ENCODE measurements at places on chromosomes 5 and 9. TPM values are rescaled to one million over a fixed set of nuclear protein-coding genes. Genes with fewer than 3 reads are reported as not detected.

GRCh38 chr5:4643190-4643589 is 496.9 kb upstream of the ADAMTS16 start:
- peak; percentile 48 for DNase-seq

- no peak for DNase-seq
Observed at GRCh38 chr5:33611877-33612276, 171.1 kb downstream of the TARS1 start.

DNA sequence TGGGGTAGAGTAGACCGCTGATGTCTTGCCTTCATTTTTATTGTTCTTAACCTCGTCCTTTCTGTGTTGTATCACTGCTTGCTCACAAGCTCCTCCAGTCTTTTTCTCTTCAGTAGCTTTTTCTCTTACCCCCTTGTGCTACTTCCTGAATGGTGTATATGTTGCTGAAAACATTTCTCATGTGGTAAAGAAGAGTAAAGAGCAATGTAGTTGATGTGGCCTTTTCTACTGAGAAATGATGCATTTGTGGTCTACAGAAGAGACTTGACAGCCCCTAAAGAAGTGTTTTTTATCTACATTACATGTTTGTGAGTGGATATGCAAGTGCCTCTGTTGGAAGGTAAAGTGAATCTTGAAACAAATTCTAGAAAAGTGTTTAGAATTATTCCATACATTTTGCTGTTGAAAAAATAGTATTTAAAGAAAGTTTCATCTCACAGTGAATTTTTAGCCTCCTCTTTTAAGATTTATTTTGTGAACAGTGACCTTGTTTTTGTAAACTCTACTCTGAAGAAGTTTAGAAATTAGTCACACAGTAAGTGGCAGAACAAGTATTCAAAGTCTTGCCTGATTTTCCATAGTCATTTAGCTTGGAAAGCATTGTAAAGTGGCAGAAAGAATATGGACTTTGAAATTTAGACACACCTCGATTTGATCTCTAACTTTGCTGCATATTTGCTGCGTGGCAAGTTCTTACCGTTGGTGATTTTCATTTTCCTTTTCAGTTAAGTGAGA is 17.4 kb downstream of the CDC42SE2 start:
- no peak for DNase-seq

DNA sequence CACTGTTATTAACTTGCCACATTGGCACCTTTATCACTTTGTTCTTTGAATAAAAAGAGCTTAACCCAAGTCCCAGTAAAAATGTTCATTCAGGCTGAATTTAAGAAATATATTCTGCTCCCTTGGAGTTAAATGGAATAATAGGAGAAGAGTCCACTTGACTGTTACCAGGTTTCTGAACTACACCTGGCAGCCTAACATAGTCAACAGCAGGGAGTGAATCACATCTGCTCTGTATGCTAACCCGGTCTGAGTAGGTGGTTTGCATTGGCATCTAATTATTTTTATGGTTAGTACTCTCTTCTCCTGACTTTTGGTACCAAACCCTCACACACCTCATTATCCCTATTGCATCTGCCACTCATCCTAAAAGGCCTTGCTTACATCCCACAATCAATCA is 86.7 kb downstream of the STK32A start:
- no peak for DNase-seq

- no peak for DNase-seq
Observed at GRCh38 chr5:107215611-107216010, 455.1 kb downstream of the EFNA5 start.

GRCh38 chr9:110126986-110127864 is 80.7 kb downstream of the C9orf152 start:
- peak; percentile 77 for DNase-seq

DNA sequence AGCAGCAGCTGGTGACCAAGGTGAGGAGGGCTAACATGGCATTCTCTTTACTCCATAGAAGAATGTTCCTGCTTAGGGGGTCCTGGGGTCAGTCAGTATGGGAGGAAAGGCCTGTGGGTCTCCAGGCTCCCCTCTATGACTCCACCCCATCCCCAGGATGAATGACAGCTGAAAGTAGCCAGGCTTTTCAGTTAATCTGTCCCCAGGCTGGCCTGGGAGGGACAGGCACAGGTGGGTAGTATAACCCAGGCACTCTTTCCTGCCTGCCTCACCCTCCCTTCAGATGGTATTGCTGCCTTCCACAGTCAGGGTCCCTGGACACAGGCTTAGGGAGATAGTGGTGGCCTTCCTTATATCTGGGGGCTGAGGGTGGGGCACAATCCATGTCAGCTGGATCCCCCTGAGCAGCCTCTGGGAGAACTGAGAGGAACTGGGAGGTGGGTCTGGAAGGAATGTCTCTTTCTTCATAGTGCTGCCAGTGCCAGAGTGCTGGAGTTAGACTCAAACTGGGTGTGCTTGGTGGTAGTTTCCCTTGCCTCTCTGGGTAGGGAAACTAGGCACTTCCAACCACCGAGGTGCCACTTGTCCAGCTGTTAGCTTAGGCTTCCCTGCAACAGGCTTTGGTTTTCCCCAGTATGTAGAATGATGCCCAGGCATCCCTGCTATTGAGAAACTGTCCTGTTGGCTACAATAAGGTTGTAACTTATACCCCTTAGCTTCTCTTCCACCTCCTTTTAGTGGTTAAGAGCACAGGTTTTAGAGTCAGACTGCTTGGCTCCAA is 27.8 kb downstream of the LARP1 start:
- no peak for DNase-seq

- no peak for DNase-seq
Observed at GRCh38 chr9:78236551-78236910, 656 bp downstream of the CEP78 start.

- peak; percentile 91 for DNase-seq
Observed at GRCh38 chr9:83583151-83584014, 39.6 kb upstream of the IDNK start.

- peak; percentile 13 for DNase-seq
Observed at GRCh38 chr9:91515074-91515687, 91.5 kb upstream of the NFIL3 start.

- DNase-seq, result peak; percentile 34
Observed at GRCh38 chr5:139178935-139179334, 19.2 kb downstream of the SIL1 start.

GRCh38 chr9:126337729-126338372 is 11.2 kb downstream of the MVB12B start:
- DNase-seq, result no peak

GRCh38 chr9:128078504-128079434 is 10.7 kb downstream of the SLC25A25 start:
- no peak for DNase-seq

- DNase-seq, result no peak
Observed at GRCh38 chr5:141042555-141042954, 8.6 kb upstream of the PCDHB1 start.

DNA sequence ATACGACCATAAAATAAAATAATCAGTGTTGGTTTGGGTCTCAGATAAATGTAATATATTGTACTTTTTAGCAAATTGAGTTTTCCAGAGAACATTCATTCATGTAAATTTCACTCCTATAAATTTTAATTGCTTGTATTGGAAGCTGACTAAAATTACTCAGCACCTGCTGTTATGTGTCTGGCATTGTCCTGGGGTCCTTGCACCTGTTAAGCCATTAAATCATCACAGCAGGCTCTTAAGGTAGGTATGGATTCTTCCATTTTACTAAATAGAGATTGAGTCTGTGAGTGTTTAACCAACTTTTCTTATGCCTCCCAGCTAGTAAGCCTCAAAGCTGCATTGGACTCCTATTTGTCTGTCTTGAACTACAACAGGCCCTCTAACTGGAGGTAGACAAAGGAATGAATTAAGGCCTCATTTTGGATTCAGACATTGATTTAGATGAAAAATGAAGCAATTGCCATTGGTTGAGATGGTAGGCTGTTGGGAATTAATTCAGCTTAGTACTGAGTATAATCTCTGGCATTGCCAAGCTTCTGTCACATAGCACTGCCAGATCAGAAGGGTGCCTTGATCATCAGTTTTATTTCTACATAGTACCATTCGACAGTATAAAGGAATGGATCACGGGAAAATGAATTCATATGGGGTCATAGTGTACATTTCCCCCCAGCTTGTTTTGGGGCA is 78.9 kb downstream of the PARP8 start:
- DNase-seq, result no peak

- no peak for DNase-seq
Observed at GRCh38 chr9:134304690-134305089, 21.6 kb upstream of the RXRA start.

- DNase-seq, result no peak
Observed at GRCh38 chr5:117262572-117263131, 688.0 kb upstream of the SEMA6A start.

GRCh38 chr5:127307868-127308267 is 17.3 kb downstream of the MEGF10 start:
- peak; percentile 54 for DNase-seq

- no peak for DNase-seq
Observed at GRCh38 chr5:84253946-84254345, 130.7 kb downstream of the EDIL3 start.

DNA sequence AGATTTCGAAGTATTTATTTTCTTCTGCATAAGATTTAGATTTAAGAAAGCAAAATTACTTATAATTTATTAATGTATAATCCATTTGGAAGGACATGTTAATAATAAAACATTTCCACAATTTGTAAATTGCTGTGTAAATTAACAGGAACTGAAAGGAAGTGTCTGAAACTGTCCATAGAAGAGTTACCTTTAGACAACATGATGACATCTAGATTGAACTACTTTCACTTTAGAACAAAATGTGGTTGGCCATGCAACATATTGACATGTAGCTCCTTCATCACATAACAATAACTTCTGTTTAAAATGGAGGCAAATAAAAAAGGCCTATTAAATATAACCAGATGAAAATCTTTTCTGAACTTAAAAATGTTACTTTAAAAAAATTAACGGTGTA is 1849.5 kb upstream of the ACO1 start:
- no peak for DNase-seq

- no peak for DNase-seq
Observed at GRCh38 chr9:16974436-16974835, 104.0 kb upstream of the BNC2 start.

DNA sequence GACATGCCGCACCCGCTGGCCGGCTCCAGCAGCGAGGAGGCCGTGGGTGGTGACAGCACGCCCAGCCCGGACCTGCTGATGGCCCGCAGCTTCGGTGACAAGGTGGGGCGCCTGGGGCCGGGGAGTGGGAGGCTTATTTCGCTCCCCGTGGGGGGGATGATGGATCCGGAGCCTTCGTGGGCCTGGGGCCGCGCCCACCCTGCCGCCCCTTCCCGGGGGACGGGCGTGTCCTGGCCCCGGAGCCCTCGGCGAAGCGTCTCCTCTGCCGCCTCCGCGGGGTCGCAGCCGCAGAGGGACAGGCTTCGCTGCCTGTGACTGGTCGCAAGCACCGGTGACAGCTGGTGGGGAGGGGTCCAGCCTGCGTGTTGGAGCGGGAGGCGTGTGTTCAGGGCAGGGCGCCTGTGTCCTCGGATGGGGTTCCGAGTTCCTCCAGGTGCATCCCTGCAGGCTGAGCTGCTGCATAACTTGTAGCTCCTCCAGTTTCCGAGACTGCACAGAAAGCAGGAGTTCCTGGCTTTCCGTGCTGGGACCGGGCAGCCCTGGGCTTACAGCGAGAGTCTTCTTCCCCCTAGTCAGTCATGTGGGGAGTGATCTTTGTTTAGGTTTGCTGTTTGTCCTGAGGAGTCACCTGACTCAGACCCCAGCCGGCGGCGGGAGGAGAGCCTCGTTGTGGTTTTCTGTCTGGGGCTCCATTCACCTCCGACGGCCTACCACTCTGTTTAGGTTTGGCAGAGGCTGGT is 666 bp downstream of the SNX30 start:
- DNase-seq, result peak; percentile 82

GRCh38 chr5:73515232-73515631 is 17.0 kb downstream of the BTF3 start:
- no peak for DNase-seq

DNA sequence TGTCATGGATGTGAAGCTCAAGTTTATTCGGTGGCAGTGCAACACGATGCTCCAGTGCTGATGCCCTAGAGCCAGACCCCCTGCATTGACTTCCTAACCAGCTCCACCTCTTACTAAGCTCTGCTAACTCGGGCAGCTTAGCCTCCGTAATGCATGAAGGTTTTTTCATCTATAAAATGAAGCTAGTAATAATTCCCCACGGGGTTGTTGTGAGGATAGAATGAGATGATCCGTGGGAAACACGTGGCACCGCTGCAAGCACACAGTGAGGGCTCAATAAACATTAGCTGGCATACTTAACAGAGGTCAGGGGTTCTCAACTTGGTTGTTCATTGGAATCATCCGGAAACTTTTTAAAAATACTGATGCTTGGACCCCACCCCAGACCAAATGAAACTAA is 6.8 kb downstream of the ENC1 start:
- no peak for DNase-seq

DNA sequence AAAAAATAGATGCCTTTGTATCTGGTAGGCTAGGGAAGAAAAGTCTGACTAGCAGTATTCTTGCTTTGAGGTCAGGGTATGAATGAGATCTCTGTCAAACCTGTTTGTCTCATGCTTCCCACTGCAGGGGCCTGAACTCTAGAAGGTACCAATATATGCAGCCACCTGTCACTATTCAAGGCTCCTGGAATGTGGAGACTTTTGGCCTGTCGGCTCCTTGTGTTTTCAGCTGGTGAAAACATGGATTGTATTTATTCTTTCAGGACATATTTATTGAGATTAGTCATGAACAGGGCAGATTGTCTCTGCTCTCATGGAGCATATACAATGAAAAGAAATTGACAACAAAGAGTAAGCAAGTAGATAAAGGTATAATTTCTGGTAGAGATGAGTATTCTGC is 255.8 kb downstream of the ARHGAP26 start:
- no peak for DNase-seq

DNA sequence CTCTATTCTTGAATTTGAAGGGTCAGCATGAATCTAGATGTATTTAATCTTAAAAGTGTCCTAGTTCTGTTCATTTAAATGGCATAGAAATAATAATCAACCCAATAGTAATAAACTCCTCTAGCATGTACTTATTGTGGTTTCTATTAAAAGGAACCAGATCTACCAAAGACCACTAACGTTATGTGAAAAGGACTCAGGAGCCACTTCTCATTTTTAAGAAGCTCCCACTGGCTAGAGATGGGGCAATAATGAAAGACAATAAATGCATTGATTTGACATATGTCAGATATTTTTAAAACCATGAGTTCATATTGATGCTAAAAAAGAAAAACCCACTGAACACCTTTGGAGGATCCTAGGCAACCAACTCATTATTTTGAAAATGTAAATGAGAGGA is 191.9 kb downstream of the ATP10B start:
- DNase-seq, result no peak

DNA sequence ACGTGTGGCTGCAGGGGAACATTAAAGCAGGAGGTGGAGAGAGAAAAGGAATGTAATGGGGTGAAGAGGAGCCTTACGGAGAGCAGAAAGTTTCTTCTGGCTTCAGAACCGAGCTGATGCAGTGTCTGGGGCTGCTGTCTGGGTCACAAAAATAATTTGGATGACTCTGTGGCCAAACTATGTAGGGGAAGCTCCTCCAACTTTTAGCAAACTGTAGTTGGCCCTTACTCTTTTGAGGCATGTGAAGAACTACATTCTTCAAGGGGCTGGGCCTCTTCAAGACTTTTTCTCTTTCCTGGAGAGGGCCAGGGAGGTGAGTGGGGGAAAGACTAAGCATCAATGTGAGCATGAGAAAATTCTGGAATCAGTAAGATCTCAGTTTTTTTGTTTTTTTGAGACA is 31.9 kb upstream of the SPARC start:
- DNase-seq, result no peak

C5orf58 gene
- total RNA-seq, result not detected

PCDHB11 gene
- 1.3 TPM for total RNA-seq

GRIA1 gene
- total RNA-seq, result 1.7 TPM

TLX3 gene
- total RNA-seq, result 0.83 TPM

PCDHA9 gene
- total RNA-seq, result 3.3 TPM

SAPCD2 gene
- total RNA-seq, result 60.3 TPM

ZFP2 gene
- 0.42 TPM for total RNA-seq

RALGPS1 gene
- total RNA-seq, result 57.1 TPM

MEF2C gene
- 1.2 TPM for total RNA-seq

PPP1R2B gene
- total RNA-seq, result 0.21 TPM
